ENCODE measurements at places on chromosomes 6 and 20.

- DNase-seq: no peak
These were observed 289.6 kb upstream of the SUPT3H start for GRCh38 chr6:45667300-45667699.

GRCh38 chr20:50762435-50763220 is 31.2 kb downstream of the PARD6B start:
- DNase-seq: no peak

DNA sequence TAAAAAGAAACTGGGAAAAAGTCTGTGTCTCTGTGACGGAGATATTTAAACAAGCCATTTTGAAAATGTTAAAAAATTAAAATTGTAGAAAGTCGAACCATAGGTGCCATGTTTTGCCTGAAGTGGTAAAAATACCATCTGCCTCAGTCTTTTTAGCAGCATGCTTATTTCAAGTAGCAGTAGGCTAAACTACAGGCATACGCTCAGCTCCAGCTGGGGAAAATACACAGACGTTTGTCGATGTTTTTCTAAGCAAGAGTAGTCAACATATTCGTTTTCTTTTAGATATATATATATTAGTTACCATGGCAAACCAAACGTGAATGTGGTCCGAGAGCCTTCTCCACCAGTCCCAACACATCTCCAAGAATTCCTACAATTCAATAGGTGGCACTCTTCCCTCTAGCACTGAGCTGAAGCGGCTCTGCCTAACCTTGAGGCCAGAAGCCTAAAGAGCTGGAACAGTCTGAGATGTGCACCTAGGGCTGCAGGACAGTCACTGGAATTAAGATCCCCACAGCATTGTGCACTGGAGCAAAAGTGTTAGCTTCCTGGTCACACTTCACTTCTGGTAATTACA is 70.2 kb upstream of the BEND3 start:
- no peak for DNase-seq

GRCh38 chr6:157631412-157631811 is 191.6 kb upstream of the SNX9 start:
- no peak for DNase-seq

- no peak for DNase-seq
These were observed 4.1 kb upstream of the BCAS1 start for GRCh38 chr20:54074511-54074910.

GRCh38 chr6:39938773-39939654 is 4.8 kb upstream of the MOCS1 start:
- DNase-seq: no peak
